ENCODE measurements at places on chromosomes 2 and 18.

GRCh38 chr2:23925702-23926289 lies 1.1 kb downstream of the ATAD2B start:
- peak; percentile 81 for DNase-seq

DNA sequence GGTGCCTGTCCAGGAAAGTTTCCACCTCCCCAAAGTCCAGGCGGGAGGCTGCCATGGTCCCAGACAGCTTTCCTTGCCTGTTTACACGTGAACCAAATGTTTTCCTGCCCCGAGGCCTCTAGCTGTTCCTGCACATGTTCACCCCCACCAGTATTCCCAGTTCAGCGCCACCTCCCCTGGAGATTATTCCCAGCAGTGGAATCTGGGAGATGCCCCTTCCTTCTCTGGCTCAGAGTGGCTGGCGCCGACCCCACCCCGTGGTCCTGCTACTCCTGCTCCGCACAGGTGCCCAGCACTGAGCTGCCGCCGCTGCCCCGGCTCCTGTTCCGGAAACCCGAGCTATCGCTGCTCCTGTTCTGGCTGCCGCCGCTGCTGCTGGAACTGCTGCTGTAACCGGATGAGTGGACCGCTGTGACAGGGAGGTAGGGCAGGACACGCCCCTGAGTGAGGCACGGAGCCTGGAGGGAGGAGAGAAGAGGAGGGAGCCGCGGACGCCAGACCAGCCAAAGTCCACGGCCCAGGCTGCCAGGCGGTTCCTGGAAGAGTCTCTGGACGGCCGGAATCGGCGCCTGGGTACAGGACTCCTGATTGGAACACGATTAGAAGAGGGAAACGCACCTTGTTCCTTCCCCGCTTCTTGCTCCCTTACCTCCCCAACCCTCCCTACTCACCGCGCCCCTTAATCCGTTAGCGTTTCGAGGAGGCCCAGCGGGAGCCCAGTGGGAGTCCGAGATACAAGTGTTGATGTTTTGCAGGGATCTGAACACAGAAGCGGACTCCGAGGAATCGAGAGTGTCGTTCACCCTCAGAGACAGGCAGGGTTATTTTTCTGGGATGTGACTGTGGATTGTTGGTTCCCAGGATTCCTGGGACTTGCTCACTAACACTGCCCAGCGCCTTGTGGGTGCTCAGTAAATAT lies at the start of gene PDE11A:
TSS of gene PDE11A (minus strand) at position 395 of the 919 bp plus-strand sequence. CDS start at position 55, 340 bp downstream.
- DNase-seq = peak; percentile 57

DNA sequence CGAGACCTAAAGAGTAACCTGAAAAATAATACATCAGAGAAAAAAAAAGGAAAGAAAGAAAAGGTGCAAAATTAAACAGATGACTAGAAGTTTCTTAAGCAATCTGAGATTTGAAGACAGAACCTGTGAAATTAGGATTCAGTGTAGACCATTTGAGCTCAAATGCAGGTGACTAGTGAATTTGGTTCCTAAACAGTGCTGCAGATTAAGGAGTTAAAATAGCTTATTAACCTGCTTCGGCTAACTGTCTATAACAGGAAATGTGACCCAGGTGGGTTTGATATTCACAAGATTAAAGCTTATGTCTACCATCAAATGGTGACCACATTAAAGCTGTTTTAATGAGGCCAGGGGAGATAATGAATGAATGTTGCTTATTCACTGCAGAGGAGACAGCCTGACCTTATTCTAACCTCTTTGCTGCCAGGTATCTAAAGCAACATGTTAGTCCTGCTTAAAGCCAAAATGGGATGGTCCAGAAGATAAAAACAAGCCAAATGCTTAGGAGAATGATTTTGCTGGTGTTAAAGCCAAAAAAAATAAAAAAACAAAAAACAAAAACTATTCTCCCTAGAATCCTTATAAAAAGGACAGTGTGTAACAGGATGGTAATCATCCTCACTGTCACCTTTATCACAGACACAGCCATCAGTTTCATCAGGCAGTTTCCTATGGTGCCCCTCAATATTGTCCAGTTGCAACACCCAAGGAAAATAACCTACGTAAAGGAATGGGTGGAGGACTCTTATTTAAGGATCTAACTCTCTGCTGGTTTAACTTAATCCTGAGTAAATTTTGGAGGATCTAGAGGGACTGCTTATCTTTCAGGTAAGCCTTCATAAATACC lies 769.0 kb upstream of the ZEB2 start:
- no peak for DNase-seq

DNA sequence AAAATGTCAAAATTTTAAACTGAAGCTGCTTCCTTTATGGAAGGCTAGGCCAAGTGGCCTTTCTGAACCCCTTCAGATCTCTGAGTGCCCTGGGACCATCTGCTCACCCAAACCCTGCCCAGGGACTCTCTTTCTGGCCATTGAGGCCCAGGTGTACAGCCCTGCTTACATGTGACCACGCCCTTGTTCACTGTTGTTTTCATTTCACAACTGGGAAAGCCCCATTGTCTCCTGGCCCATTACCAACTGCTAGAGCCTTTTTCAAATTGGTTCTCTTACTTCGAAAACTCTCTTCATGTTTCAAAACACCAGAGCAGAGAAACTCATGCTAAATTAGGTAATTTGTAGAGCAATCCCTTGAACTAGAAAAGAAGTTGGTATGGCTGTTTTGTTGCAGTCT lies 219.5 kb upstream of the TANK start:
- DNase-seq = no peak

GRCh38 chr2:134245340-134245984 lies 8.4 kb upstream of the MGAT5 start:
- peak; percentile 85 for DNase-seq

- DNase-seq = no peak
Observed at GRCh38 chr2:99821039-99821438, 321.4 kb downstream of the AFF3 start.

DNA sequence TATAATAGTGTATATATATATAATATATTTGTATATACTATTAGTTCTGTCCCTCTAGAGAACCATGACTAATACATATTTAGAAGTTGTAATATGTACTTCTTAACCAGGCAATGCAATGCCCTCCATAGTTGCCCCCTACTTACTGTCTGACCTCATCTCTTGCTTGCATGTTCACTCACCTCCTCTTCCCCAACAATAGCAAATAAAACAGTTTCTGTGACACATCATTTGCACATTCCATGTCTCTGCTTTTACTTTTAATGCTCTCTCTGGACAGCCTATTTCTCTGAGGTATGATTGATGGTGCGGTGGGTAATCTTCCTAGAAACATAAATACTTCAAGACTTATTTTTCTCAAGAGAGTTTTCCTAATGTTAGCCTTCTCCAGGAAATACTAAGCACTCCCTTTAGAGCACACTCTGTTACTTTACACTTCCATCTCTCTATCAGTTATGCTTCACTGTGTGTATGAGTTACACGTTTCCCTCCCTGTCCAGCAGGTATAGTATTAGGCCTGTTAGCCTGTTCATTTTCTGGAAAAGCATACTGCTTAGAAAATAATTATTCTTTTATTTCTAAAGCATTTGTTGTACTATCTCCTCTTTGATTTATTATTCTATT lies 295.6 kb upstream of the LRATD1 start:
- DNase-seq = no peak

DNA sequence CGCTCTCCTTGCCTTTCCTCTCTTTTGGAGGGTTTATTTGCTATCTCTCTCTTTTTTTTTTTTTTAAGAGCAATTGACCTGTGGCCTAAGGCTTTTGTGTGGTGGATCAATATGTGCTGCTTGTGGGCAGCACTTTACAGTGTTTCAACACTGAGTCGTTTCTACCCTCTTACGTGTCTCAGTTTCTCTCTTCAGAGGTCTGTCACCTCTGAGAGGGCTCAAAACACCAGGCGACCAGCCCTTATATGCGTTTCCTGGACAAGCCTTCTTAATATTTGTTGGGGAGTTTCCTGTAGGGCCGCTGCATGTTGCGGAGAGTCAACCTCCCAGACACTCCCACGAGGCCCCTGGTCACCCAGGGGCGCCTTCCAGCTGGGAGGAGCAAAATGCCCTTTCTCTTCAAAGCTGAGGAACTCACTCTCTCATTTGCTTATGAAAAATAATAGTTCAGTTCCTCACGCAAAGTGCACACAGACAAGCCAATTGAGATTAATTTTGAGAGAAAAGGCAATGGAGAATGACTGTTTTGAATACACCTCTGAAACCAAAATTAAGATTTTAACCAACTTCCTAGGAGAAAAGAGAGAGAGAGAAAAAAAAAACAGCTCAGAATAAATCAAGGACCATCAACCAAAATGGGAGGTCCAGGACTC lies 96.3 kb upstream of the B3GNT2 start:
- no peak for DNase-seq

GRCh38 chr18:79509536-79509930 lies 113.8 kb downstream of the NFATC1 start:
- no peak for DNase-seq

DNA sequence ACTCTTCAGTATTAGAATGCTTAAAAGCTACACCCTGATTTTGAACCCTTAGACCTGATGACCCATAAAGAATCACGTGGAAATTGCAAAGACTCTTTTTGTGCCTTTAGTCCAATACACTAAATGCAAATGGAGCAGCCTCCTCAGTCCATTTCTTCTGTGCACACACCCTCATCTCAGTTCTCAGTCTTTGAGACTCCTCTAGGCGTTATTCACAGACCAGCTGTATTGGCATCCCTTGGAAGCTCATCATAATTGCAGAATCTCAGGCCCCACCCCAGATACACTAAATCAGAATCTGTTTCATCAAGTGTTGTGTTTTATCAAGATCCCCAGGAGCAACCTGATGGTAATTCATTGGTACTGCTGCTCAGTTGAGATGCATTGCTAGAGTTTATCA lies 335.0 kb upstream of the ATP5MC3 start:
- no peak for DNase-seq

- DNase-seq = no peak
Observed at GRCh38 chr2:119950966-119951365, 61.9 kb upstream of the EPB41L5 start.

GRCh38 chr2:223928113-223929006 lies 16.8 kb downstream of the WDFY1 start:
- DNase-seq = no peak

DNA sequence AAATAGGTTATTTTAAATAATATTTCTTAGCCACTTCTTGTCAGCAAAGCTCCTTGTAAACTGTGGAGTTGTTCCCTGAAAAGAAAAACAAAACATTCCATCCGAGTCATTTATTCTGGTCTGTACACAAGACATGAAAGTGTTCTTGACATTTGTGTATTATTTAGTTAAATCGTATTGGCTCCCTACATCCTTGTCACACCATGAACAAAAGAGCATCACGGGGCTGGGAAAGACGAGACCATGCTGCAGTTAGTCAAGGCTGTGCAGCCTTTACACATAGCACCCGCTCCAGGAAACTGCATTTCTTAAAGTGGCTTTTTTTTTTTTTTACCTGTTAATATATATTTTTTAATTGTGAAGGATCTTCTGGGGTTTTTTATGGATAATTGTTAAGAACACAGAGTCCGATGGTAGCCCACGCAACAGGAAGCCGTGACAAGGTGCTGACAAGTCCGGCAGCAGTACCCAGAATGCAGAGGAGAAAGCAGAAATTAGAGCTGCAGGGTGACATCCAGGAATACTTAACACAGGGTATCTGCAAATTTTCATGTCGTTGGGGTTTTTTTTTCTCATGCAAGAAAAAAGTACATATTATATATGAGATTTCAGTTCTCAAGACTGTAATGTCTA lies 588.4 kb downstream of the ARHGAP15 start:
- no peak for DNase-seq

- no peak for DNase-seq
Observed at GRCh38 chr2:3280197-3280596, 97.4 kb downstream of the EIPR1 start.

DNA sequence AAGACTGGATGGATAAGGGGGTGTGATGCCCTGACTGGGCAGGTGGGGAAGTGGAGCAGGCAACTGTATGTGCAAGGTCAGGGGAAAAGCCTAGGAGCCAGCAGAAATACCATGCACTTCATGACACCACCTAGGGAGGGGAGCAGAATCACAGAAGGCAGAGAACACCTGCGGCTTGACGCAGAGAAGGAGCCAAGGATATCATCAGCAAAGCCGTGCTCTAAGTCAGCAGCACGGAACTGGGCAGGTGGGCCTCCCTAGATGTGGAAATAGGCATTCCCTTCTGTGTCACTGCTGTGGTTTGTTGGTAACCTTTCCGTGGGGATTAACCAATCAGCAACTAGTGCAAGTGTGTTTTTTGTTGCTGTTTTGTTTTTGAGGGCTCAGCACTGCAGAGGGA lies 41.3 kb downstream of the HDLBP start:
- no peak for DNase-seq

DNA sequence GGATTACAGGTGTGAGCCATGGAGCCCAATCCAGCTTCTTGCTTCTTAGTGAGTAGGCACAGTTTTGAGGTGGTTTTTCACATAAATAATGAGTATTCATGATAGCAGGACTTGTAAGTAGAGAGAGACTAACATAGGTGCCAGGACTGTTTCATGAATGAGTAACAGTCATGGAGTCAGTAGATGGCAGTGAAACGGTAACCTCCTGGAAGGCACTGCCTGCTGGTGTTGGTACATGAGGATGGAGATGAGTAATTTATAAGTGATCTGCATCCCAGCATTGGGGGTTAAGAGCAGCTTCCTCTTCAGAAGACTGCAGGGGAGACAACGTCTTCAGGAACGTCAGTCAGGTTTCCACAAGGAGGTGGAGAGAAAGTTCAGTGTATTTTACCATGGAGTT lies 143.8 kb downstream of the HAUS1 start:
- DNase-seq = no peak

GRCh38 chr2:96409081-96409819 lies 73.7 kb downstream of the NCAPH start:
- DNase-seq = no peak

GRCh38 chr2:88737385-88737784 lies 45.9 kb downstream of the RPIA start:
- no peak for DNase-seq

GRCh38 chr18:28269750-28270149 lies 92.8 kb upstream of the CDH2 start:
- DNase-seq = no peak

GRCh38 chr18:77002496-77002895 lies 130.1 kb downstream of the MBP start:
- DNase-seq = no peak

GRCh38 chr2:147644491-147644890 lies 200.3 kb upstream of the ACVR2A start:
- DNase-seq = no peak

DNA sequence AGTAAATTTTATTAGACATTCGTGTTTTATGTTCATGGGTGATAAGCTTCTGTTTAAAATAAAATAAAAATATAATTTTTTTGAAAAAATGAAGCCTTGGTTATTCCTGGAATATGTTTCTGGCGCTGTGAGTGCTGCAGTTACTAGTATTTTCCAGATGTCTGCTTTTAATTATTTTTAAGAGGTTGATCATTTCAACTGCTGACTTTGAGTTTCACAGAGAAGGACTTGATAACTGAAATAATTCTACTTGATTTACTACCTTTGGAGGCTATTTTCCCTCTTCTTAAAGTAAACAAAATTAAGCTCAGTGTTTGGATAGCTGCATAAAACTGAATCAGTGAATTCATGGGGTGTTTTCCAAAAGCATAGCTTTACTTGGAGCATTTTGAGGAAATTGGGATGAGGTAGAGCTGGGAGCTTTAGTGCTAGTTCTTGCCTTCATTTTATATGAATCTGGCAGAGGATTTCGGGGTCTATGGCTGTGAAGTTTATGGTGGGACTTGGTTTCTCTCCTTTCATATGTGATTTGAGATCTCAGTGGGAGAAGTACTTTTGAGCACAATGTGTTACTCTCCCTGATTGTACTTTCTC lies 666.5 kb downstream of the DCDC2C start:
- no peak for DNase-seq
